Esophagus muscularis mucosa (tissue), 4 donors: ENCODE measurements at places on chromosomes 11 and 22. TPM values are rescaled to one million over a fixed set of nuclear protein-coding genes. Genes with fewer than 3 reads are reported as not detected.

The SYT7 gene
- 1.6 TPM for total RNA-seq

The DEPDC5 gene
- 7.3 TPM for total RNA-seq

The CYB5R2 gene
- total RNA-seq, result 2.5 TPM

The KCNQ1OT1 gene
- total RNA-seq, result 1.6 TPM

The CCDC89 gene
- total RNA-seq, result 0.83 TPM

DNA sequence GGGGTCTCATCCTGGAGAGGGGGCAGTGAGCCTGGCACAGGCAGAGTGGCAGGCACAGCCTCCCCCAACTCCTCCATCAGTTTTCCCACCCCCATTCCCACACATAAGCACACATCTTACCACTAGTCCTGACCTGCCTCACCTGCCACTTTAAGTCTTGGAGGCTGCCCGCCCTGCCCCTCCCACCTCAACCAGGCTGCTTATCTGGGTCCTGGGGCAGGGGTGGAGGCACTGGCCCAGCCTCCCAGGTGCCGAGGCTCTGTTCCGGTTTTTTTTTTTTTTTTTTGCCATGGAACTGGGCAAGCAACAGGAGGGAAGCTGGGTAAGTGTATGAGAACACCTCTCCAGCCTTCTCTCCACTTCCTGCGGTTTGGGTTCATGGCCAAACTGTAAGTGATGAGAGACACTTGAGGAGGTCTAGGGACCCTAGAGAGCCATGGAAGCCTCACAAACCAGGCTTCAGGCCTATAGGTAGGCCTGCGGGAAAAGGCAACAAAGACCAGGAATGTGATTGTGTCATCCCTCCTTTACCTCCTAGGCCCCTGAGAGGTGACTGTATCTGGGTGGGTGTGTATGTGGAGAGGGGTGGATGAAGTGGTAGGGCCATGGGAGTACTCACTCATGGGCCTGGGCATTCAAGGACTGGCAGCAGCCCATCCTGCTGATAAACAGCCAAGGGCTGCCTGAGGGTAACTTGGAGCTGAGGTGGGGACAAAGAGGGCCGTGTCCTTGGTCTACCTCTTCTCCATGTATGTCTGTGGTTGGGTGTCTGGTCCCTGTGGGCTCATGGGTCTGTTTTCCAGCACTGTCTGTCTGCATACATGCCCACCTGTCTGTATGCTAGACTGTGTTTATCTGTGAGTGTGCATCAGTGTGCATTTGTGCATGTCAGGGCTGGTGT lies 22.6 kb downstream of the PHLDB1 start:
- DNase-seq, result no peak

The B3GAT1 gene
- 0.13 TPM for total RNA-seq

DNA sequence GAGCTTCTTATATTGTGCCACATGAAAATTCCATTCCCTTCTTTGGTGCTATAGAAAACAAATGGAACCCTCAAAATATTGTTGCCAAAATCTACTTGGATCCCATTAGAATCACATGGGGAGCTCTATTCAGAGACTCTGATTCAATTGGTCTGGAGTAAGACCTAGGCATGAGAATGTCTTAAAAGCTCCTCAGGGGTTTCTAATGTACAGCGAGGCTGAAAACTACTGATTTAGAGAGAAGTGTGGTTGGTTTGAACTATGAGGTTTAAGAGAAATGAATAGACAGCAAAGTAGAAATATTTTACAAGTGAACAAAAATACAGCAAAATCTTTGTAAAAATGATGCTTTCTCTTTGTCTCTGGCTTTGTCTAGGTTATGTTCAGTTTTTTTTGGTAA lies 514.7 kb downstream of the CNTN5 start:
- no peak for DNase-seq

The SSTR3 gene
- total RNA-seq, result not detected

- no peak for DNase-seq
These were observed 3.8 kb upstream of the MUC2 start for GRCh38 chr11:1070594-1071462.

DNA sequence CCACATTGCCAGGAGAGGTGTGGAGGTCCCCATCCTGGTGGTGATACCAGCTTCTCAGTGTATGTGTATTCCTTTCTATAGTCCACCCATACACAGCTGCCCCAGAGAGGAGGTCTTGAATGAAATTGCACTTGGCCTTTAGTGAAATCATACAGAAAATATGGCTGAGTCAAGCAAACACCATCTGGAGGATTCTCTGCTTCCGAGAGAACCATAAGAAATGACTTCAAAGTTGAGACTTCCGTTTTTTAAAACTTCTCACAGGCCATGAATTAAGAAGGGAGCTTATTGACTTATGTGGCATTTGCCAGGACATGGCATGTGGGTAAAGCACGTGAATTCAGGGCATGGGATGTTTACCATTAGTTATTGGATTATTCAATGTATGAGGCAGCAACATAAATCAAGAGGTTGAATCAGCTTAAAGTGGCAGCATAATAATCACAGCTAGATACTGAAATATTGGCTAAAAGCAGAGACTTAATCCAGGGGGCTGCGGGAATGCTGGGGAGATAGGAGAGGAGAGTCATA lies 119.1 kb upstream of the MTNR1B start:
- no peak for DNase-seq

- no peak for DNase-seq
These were observed 55.8 kb downstream of the CABIN1 start for GRCh38 chr22:24066865-24067264.

The OR52H1 gene
- total RNA-seq, result not detected

The SLC15A3 gene
- total RNA-seq, result 28.6 TPM

The OR5A1 gene
- total RNA-seq, result not detected

The WBP2NL gene
- total RNA-seq, result 1.0 TPM

DNA sequence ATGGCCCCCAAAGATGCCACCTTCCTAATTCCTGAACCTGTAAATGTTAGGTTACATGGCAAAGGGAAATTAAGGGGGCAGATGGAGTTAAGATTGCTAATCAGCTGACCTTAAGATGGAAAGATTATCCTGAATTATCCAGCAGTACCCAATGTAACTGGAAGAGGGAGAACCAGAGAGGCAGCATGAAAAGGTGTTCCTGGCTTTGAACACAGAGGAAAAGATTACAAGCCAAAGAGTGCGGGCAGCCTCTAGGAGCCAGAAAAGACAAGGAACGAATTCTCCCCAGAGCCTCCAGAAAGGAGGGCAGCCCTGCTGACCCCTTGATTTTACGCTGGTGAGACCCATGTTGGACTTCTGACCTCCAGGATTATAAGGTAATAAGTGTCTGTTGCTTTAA lies 15.1 kb upstream of the THRSP start:
- DNase-seq, result no peak

The RIMBP3C gene
- total RNA-seq, result not detected

DNA sequence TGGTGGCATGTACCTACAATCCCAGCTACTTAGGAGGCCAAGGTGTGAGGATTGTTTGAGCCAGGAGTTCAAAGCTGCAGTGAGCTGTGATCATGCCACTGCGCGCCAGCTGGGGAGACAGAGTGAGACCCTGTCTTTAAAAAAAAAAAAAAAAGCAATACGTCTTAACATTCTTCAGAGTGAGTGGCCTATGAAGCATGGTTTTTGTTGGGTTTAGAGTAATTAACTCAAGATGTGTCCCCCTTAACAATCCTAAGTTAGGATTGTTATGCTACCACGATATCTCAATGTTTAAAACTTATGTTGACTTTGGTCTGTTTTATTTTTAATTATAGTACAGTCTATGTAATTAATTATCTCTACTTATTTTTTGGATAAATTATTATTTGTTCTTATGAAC lies 156.1 kb downstream of the HIPK3 start:
- no peak for DNase-seq

DNA sequence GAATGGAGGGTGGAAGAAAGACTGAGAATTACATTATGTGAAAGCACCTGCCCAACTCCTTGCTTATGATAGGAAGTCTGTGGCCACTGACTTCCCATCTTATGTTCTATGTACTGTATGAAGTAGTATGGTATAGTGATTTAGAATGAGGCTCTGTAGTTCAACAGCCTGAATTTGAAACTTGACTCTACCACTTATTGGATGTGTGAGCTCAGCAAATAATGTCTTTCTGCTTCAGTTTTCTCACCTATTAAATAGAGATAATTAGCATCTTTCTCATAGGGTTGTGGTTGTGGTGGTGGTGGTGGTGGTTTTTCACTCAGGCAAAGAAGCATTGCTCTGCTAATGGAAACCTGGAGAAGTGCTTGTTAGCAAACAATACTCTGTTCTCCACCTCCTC lies 121.6 kb downstream of the PAX6 start:
- no peak for DNase-seq

GRCh38 chr11:37817727-37818270 lies 1219.8 kb upstream of the RAG2 start:
- no peak for DNase-seq

GRCh38 chr11:19315511-19315910 lies 74.8 kb upstream of the E2F8 start:
- peak; percentile 82 for DNase-seq

- DNase-seq, result no peak
These were observed 722 bp upstream of the KRTAP5-2 start for GRCh38 chr11:1598816-1599215.

DNA sequence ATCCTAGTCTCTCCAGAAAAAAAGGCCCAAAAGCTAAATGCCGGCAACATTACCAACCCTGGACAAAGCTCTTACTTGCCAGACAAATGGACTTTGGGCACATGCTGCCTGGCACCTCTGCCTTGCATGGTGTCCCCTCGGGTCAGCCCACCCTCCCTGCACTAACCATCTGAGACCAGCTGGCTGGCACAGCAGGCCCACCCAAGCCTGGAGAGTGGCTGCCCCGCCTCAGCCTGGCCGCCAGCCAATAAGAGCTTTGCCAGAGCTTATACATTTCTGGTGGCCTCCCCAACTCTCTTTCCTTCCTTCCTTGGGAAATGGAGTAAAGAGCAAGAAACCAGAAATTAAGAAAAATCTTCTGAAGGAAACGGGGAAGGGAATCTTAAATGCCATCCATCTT lies 24.5 kb downstream of the MCHR1 start:
- DNase-seq, result no peak

The OR8G5 gene
- not detected for total RNA-seq

- peak; percentile 50 for DNase-seq
These were observed 58.2 kb upstream of the PDE3B start for GRCh38 chr11:14585438-14585837.

The MMP7 gene
- not detected for total RNA-seq

- no peak for DNase-seq
These were observed 20.1 kb upstream of the SMIM35 start for GRCh38 chr11:118106789-118107335.

The PGA5 gene
- total RNA-seq, result not detected

GRCh38 chr11:83827520-83827919 lies 541.4 kb upstream of the CCDC90B start:
- no peak for DNase-seq

- DNase-seq, result no peak
These were observed 117.5 kb upstream of the ALX4 start for GRCh38 chr11:44427432-44427831.

DNA sequence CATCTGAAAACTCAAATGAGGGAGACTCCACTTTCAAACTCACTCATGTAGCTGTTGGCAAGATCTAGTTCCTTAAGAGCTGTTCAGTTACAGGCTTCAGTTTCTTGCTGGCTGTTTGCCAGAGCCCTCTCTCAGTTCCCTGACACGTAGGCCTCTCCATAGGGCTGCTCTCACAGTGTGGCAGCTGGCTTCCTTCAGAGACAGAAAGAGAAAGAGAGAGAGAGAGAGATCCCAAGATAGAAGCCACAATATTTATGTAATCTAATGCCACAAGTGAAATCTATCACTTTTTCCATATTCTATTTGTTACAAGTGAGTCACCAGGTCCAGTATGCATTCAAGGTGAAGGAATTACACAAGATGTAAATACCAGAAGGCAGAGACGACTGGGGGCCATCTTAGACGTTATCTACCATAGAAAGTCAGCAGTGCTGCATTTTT lies 168.8 kb downstream of the RCN1 start:
- no peak for DNase-seq

GRCh38 chr22:38318792-38319773 lies 1.9 kb upstream of the CSNK1E start:
- no peak for DNase-seq

The SLC22A12 gene
- not detected for total RNA-seq

GRCh38 chr11:68014157-68014946 lies 4.2 kb downstream of the ALDH3B1 start:
- DNase-seq, result no peak

DNA sequence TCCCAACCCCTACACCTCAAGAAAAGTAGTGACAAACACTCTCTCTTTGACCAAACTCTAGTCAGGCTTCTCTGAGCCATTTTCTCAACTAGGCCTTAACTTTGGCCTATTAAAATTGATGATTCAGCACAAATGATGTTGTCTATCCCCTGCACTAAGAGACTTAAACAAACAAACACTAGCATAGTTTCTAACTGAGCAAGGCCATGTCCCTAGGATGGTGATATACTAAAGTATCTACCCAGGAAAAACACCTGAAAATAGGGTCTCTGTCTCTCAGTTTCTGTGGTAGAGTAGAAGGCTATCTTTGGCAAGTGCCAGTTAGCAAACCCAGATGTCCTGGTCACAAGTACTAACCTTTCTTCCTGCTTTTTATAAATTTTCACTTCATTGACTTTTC lies 219.7 kb upstream of the ANO3 start:
- DNase-seq, result no peak

GRCh38 chr11:118843565-118843964 lies 40.1 kb upstream of the CXCR5 start:
- no peak for DNase-seq

GRCh38 chr22:22855617-22856308 lies 31.9 kb upstream of the IGLL5 start:
- peak; percentile 86 for DNase-seq

The SAA4 gene
- total RNA-seq, result not detected

- DNase-seq, result no peak
These were observed 58.1 kb downstream of the RSF1 start for GRCh38 chr11:77762426-77762825.

The NCF4 gene
- total RNA-seq, result 11.3 TPM

DNA sequence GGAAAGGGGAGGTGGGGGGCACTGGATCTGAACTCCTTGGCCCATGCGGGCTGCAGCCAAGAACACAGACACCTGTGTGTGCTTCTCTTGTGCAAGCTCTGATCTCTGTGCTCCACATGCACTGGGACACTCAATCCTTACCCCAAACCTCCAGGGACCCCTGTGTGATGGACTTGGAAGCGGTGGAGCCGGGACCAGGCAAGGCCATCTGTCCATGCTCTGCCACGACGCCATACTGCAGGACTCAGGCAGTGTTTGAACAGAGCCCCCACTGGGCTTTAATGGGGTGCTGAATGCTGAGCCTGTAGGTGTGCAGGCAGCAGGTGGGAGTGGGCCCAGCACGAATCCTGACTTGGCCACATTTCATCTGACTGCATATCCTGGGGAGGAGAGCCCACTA lies 23.4 kb downstream of the PPM1F start:
- DNase-seq, result no peak

DNA sequence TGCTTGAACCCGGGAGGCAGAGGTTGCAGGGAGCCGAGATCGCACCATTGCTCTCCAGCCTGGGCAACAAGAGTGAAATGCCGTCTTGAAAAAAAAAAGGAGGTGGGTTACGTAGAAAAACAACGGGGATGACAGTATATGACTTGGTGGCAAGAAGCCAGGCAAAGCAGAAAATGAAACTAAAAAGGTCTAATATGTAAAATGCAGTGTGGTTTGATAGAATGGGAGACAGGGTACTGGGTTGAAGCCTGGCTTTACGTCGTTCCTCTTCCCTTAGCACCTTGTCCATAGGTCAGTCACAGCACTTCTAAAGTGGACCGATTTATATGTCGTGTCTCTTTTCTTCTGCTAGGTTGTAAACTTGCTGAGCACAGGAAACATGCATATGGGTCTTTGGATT lies 274.9 kb upstream of the ZC3H12C start:
- DNase-seq, result no peak

The PUS3 gene
- total RNA-seq, result 7.8 TPM

The SYNGR1 gene
- 29.4 TPM for total RNA-seq

The CATSPER1 gene
- total RNA-seq, result 0.52 TPM

GRCh38 chr22:26448941-26449340 lies 19.9 kb downstream of the ASPHD2 start:
- no peak for DNase-seq
